RWPE2 (cell line): ENCODE measurements at places on chromosomes 11 and 22.

- no peak for DNase-seq
These were observed 13.1 kb upstream of the OR5I1 start for GRCh38 chr11:55949330-55949729.

DNA sequence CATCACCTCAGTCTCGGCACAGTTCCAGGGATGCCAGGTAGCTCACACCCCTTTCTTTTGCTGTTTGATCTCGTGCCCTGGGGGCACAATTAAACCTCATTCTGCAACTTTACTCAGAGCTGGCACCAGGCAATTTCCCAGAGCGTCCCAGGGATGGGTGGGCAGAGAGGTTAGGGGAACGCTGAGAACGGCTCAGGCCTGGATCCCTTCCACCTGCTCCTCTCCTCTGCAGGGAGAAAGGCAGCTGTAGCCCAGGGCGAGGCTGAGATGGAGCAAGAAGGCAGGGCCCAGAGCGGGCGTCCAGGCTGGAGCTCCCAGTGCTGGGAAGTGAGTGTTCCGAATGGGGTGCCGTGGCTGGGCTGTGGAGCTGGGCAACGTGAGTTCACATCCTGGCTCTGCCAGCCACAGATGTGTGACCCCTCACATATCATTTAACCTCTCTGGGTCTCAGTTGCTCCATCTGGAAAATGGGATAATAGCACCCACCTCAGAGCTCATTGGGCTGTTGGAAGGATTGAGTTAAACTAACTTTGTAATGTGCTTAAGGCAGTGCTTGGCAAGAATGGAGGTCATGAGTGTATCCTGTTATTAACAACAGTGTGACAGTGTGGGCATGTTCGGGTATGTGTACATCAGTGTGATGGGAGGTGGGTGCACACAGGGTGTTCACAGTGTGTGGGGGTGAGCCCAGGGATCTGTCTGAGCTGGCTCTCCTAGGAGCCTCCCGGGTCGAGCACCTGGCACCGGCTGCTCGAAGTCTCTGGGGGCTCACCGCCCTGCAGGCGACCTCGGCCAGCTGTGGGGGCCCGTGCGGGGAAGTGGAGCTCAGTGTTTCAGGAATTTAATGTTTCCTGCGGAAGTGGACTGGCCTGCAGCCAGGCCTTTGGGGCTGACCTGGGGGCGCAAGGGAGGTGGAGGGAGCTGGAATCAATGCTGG is 15.5 kb downstream of the OTUB1 start:
- no peak for DNase-seq

- DNase-seq, result no peak
These were observed 184.4 kb upstream of the B3GAT1 start for GRCh38 chr11:134596404-134596803.

DNA sequence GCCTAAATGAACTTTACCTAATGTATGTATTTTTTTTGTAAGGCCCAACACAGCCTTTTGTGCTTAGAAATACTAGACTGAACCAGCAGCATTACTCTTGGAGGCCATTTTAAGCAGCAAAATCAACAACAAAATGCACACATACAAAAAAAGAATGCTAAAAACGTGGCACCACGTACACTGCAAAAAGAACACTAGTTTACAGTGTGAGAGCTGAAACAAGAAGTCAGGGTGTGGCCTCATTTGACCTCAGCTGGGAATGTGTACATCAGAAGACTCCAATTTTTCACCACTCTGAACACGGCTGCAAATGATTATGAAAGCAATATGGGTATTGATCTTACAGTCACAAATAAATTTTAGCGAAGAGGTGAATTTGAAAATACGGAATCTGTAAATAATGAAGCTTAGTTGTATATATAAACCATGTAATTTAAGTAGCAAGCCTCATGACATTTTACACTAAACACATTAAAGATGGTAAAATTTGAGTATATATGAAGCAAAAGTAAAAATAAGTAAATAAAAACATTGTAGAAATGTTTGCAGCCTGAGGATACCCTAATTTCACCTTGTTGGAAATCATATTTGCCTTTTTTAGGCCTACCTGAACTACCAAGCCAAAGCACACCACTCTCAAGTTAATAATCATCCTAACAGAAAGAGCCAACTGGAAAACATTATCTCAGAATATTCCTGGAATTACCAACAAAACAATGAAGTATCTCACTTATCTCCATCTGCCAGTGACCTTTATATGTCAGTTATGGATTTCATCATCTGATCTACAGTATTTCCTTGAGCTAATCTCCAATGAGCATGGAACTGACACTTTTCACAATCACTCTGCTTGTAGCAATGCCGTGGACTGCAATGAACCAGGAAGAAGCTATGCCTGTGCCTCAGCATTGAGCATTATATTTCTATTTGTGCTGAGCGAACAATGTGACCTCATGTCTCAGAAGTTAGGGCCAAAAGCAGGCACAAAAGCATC is 319.5 kb upstream of the FAT3 start:
- DNase-seq, result no peak
